Thyroid gland (tissue), 4 donors: ENCODE measurements at places on chromosomes 4 and X.

- H3K4me3 ChIP-seq: no peak overlapping the region
- no peaks in the 10 kb centered on the region for H3K36me3 ChIP-seq
- peak overlapping the region; percentile 81 for H3K27ac ChIP-seq
- peak; percentile 69 for DNase-seq
- H3K4me1 ChIP-seq: peaks cover 20% of the 10 kb centered on the region
- H3K27me3 ChIP-seq: no peaks in the 10 kb centered on the region
These were observed 58.0 kb upstream of the KLF3 start for GRCh38 chr4:38605753-38606586.

DNA sequence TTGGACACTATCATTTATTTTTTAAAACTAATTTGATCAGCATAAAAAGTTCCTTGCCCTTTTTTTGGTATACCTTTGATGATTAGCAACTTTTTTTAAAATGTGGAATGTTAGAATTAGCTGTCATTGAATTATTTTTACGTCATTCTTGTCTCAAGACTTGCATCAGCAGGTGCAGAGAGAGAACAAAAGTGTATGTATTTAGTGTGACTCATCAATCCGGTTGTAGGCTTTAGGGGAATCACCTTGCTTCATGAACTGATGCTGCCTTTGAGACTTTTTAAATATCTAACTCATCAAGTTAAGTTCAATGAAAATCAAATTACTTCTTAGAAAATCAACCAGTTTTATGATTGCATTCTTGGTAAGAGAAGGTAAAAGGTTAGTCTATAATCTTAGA lies 125.1 kb downstream of the ARX start:
- no peaks in the 10 kb centered on the region for H3K36me3 ChIP-seq
- no peak overlapping the region for H3K27ac ChIP-seq
- no peak for DNase-seq
- no peaks in the 10 kb centered on the region for H3K27me3 ChIP-seq

DNA sequence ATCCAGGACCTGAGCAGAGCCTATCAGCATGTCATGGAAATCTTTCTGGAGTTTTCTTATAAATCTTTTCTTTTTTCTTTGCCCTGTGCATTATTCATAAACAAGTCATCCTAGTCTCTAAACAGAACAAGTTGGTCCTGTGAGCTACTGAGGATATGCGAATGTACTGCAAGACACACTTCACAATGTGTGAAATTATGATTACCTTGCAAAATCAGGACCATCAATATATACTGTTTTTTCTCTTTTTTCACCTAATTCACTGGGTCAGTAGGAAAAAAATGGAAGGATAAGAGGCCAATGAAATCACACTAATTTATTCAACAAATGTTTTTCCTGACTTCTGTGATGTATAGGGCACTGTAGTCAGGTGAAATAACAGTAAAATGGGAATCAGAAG lies 14.4 kb upstream of the SORBS2 start:
- H3K4me3 ChIP-seq: no peak overlapping the region
- DNase-seq: no peak
- H3K27me3 ChIP-seq: no peaks in the 10 kb centered on the region
- H3K27ac ChIP-seq: no peak overlapping the region

DNA sequence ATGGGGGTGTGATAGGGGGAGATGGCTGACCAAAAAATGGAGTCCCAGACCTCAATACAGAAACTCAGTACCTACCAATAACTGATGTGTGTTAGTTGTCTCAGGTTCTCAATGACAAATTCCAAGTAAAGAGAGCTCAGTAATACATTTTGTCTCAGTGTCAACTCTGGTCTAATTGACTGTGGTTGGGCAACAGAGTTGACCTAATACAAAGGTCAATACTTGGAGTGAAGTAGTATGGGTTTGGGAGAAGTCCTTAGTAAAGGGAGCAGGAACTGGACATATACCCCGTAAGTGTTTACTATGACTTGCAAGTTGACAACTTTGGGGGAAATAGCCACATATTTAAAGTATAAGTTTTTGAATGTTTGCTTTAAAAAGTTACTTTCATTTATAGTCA lies 20.5 kb upstream of the LCORL start:
- DNase-seq: no peak
- H3K36me3 ChIP-seq: no peaks in the 10 kb centered on the region
- no peaks in the 10 kb centered on the region for H3K4me1 ChIP-seq
- H3K27me3 ChIP-seq: no peaks in the 10 kb centered on the region

DNA sequence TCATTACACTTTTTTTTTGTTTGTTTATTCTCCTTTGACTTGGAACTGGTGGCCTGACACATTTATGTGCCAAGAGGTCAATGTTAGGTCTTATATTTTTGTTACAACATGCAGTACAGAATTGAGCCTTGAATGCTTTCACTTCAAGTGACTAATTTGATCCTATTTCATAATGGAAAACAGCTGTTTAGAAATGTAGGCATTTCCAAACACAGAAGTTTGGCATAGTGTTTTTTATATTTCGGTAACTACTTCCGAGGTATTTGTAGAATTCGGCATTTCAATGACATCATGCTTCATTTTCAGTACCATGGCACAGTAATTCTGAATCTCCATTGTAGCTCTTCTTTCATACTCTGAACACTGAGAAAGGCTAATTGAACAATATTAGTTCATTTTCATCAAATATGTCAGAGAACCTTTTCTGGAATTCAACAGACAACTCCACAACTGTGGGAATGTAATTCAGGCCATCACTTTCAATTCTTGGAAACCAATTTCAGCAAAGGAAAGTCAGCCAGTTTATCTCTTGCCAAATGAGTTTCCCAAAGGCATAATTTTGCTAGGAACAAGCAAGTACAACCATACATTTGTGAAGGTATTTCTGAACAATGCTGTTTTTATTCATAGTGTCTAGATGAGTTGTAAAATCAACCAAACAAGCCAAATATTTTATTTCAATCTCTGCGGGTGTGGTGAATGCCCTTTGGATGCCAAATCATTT lies 11.4 kb downstream of the FAM120C start:
- H3K4me1 ChIP-seq: no peaks in the 10 kb centered on the region
- H3K36me3 ChIP-seq: no peaks in the 10 kb centered on the region
- no peak for DNase-seq
- no peak overlapping the region for H3K27ac ChIP-seq
- H3K27me3 ChIP-seq: no peaks in the 10 kb centered on the region

DNA sequence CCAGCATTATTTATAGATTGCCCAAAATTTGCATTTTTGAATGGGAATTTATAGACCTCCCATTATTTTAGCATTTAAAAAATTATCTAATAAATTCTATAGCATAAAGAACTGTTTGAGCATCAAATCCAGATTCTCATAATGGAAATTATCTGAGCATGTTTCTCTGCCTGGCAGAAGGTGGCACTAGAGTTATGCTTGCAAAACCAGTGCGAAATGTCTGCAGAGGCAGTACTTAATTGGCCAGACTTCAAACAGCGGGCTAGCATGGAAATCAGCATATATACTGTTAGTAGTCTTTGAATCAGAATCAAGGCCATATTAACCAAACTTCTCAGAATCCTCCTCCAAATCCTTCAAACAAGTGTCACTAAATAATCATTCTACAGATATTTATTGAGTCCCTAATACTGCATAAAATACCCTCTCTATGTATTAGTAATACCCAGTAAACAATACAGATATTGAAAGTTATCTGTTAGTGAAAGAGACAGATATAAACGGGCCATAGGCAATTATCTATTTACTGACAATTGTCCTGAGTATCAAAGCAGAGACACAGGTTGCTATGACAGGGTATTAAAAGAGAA lies 78.7 kb upstream of the DCLK2 start:
- no peaks in the 10 kb centered on the region for H3K36me3 ChIP-seq
- H3K27me3 ChIP-seq: no peaks in the 10 kb centered on the region
- no peak overlapping the region for H3K27ac ChIP-seq
- no peak overlapping the region for H3K4me3 ChIP-seq

DNA sequence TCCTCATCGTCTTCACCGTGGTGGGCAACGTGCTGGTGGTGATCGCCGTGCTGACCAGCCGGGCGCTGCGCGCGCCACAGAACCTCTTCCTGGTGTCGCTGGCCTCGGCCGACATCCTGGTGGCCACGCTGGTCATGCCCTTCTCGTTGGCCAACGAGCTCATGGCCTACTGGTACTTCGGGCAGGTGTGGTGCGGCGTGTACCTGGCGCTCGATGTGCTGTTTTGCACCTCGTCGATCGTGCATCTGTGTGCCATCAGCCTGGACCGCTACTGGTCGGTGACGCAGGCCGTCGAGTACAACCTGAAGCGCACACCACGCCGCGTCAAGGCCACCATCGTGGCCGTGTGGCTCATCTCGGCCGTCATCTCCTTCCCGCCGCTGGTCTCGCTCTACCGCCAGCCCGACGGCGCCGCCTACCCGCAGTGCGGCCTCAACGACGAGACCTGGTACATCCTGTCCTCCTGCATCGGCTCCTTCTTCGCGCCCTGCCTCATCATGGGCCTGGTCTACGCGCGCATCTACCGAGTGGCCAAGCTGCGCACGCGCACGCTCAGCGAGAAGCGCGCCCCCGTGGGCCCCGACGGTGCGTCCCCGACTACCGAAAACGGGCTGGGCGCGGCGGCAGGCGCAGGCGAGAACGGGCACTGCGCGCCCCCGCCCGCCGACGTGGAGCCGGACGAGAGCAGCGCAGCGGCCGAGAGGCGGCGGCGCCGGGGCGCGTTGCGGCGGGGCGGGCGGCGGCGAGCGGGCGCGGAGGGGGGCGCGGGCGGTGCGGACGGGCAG lies 792 bp downstream of the ADRA2C start:
- peaks cover 6% of the 10 kb centered on the region for H3K27me3 ChIP-seq
- no peak overlapping the region for H3K27ac ChIP-seq
- H3K4me3 ChIP-seq: no peak overlapping the region
- H3K36me3 ChIP-seq: no peaks in the 10 kb centered on the region
- DNase-seq: no peak

DNA sequence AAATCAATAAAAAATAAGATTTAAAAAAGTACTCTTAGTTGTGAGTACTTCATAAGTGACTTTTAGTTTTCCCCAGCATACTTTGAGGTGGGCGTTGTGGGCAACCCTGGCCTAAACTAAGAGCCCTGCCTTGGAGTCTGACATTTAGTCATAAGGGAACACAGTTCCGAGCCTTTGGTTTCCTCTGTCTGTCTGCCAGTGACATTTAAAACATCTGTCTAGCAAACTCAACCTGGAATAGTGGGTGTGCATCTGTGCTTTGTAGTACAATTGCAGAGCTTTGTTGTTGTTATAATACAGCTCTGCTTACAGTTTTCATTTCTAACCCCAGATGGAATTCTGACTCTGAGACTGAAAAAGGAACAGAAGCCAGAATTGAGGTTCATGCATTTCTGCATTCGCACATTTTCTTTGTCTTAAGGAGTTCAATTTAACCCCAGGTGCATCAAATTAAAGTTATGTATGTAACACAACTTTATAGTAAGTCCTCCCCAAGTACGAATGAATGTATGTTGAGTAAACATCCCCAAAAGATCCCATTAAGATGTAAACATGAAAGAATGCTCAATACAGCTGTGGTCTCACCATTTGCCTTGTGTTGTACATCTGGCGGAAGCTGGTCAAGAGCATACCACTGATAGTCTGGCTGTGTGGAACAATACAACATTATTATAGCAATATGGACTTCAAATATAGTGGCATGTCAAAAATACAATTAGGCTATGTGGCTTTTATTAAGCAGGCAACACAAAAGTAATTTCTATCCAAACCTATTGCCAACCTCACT lies 25.9 kb downstream of the TNIP3 start:
- no peaks in the 10 kb centered on the region for H3K36me3 ChIP-seq
- DNase-seq: no peak
- no peak overlapping the region for H3K4me3 ChIP-seq
- no peaks in the 10 kb centered on the region for H3K4me1 ChIP-seq
- no peak overlapping the region for H3K27ac ChIP-seq

- no peak overlapping the region for H3K4me3 ChIP-seq
- no peak overlapping the region for H3K27ac ChIP-seq
- H3K36me3 ChIP-seq: no peaks in the 10 kb centered on the region
- no peaks in the 10 kb centered on the region for H3K4me1 ChIP-seq
- no peak for DNase-seq
- no peaks in the 10 kb centered on the region for H3K27me3 ChIP-seq
These were observed 34.4 kb downstream of the TNIP3 start for GRCh38 chr4:121129606-121130325.

DNA sequence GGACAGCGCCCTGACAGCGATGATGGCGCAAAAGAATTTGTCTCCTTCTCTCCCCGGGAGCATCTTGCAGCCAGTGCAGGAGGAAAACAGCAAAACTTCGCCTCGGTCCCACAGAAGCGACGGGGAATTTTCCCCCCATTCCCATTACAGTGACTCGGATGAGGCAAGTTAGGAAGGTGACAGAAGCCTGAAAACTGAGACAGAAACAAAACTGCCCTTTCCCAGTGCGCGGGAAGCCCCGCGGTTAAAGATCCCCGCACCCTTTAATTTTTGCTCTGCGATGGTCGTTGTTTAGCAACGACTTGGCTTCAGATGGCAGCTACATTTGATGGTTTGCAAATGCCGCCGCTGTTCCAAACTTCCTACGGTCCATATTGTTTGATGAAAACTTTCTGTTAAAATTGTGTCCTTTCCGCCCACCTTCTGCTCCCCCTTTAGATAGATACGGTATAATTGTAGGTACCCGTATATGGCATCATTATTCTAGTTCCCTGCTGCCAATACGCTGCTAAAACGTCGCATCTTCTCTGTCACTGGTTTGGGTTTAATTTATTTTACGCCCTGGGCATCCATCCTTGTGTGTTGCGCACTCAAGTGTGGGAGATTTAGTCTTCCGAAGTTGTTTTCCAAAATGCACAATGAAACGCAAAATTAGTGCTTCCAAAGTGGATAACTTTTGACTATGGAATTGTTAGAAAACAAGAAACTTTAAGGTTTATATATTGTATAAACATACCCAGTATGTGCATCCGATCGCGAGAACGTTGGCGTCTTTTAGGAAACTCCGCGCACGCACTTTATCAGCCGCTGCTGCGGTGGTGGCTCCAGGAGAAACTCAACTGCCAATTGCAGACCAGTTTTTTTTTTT lies 1.5 kb downstream of the ATOH1 start:
- no peak overlapping the region for H3K27ac ChIP-seq
- H3K36me3 ChIP-seq: no peaks in the 10 kb centered on the region
- H3K27me3 ChIP-seq: peaks cover 50% of the 10 kb centered on the region
- H3K4me1 ChIP-seq: peaks cover 24% of the 10 kb centered on the region
- no peak overlapping the region for H3K4me3 ChIP-seq

DNA sequence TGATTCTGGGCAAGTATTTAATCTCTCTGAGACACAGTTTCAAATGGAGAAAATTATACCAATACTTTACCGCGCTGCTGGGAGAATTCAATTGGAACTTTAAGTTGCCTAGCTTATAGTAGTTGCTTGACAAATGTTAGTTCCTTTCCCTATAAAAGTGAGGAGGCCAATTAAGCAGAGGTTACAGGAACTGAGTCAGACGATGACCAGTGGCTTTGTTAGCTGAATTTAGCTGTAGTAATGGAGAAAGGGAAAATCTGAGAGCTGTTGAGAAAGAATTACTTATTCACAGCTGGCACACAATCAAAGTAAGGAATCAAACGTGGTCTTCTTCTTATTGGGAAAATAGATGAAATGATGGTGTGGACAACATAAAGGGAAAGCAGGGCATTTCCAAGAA lies 29.6 kb downstream of the SMARCA1 start:
- no peaks in the 10 kb centered on the region for H3K27me3 ChIP-seq
- DNase-seq: no peak
- H3K4me3 ChIP-seq: no peak overlapping the region
- no peaks in the 10 kb centered on the region for H3K4me1 ChIP-seq
- H3K27ac ChIP-seq: no peak overlapping the region
- peaks cover 14% of the 10 kb centered on the region for H3K36me3 ChIP-seq
